ENCODE measurements at places on chromosomes 12 and 14.
A peak's percentile ranks its signal among the peaks of the same experiment; 100 is the strongest.

DNA sequence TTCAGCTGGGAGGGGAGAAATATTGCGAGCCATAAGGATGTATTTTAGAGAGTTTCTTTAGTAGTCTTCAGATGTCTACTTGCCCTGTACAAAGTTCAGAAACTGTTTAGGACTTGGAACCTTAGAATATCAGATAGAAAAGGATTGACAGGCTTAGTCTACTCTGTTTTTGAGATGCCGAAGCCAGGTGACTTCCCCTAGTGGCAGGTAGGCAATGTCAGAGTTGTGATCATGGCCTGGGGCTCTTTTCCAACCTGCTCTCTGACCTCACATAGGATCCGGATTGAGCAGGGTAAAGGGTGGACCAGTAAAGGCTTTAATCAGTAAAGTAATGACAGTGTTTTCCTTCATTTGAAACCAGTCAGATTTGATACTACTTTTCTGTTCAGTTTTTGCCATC, 59.6 kb downstream of the PRKCH start:
- DNase-seq, result no peak

GRCh38 chr12:89373763-89374572, 21.7 kb upstream of the DUSP6 start:
- no peak for DNase-seq

DNA sequence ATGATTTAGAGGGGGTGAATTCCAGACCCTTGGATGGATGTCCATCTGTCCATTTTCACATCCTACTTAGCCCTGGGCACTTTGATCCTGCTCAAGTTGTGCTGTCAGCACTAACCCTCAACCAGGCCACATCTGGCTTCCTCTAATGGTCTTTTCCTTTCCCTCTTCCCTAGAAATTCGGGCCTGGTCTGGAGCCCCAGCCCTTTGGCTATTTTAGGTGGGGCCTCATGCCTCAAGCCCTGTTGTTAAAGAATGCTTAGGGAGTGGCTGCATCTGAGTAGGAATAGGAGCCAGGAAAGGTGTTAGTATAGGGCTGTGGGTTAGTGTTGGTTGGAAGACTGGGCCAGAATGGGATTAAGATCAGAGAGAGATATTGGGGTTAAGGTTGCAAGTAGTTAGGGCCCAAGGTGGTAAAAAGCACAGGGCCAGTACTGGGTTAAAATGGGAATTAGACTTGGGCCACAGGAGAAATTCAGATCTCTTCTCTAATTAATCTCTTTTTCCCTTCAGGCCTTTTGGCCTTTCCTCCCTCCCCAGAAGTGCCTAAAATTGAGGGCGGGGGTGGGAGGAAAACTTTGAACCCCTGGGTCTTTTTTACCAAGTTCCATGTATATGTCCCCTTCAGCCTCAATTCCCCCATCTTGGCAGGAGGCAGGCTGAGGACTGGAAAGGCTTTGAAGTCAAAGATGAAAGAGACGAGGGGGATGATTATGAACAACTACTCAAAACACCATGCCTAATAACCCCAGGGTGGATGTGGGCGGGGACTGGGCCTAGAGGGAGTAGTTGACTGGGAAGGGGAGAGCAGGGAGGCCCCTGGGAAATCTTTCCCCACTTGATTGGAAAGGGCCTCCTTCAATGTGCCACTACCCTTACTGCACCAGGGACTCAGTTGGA, 4.0 kb upstream of the ZNF385A start:
- no peak for DNase-seq

GRCh38 chr14:64394423-64394822, 6.3 kb downstream of the MTHFD1 start:
- DNase-seq, result no peak

GRCh38 chr12:44118946-44119345, 283.1 kb downstream of the TMEM117 start:
- no peak for DNase-seq

DNA sequence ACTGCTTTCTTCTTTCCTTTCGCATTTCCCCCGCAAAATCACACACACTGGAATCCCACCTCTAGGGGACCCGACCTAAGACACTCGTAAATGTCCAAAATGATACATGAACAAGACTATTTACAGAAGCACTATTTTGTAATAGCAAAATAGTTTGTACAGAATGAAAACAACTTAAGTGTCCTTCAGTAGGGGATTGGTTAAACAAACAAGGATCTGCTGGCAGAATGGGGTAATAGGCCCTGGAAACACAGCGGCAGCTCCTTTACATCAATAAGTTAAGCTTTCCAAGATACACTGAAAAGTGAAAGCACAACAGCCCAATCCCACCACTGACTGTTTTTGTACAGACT, 48.8 kb downstream of the LTBP2 start:
- peak; percentile 63 for DNase-seq

GRCh38 chr12:104582739-104583138, 126.0 kb downstream of the CHST11 start:
- DNase-seq, result no peak

DNA sequence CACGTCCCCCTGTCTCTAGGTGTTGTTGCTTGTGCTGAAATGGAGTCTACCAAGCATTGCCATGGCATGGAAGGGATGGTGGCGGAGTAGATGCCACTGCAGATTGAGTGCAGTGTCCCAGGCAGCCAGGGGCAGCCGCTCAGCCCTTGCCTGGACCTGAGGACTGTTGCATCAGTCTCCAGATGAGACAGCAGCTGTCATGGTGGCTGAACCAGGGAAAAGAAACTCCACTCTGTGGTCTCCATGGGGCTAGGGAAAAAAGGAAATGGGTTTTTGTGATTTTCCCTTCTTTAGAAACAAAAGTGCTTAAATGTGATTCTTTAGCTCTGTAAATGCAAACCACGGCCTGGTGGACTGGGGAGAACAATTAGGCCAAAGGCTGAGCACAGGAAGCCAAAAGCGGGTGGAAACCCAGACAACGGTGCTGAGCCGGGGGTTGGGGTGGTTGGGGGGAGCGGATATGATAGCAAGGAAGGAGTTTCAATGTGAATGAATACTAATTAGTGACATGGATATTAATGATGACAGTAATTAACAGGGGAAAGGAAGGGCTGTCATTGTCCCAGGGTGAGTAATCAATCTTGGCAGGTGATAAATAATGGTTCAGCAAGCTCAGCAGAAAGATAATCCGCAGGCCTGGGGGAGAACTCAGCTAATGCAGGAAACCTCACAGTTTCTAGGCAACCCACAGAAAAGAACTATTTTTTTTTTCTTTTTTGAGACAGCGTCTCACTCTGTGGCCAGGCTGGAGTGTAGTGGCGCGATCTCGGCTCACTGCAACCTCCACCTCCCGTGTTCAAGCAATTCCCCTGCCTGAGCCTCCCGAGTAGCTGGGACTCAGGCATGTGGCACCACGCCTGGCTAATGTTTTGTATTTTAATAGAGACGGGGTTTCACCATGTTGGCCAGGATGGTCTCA, 442.6 kb downstream of the DPF3 start:
- no peak for DNase-seq

- DNase-seq, result no peak
Observed at GRCh38 chr12:95809000-95809680, 18.6 kb upstream of the NTN4 start.

- DNase-seq, result no peak
Observed at GRCh38 chr12:75509621-75510020, 1.8 kb downstream of the KRR1 start.

DNA sequence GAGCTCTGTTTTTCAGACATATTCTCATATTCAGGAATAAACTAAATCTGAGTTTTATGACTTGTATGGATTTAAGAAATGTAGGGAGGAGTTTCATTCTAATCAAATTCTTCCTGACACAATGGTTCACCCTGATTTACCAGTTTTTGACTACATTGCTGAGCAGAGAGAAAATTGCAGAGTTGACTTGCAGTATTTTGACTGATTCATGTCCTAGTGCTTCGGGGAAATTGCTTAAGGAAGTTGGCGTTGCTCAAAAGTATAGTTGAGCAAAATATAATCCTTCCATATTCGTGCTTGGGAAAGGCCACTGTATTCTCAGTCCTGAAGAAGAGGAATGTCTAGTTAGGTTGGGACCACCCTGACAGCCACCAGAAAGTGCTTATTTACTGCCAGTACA, 1.3 kb upstream of the TWF1 start:
- DNase-seq, result no peak

GRCh38 chr12:53097564-53098353, at the start of gene IGFBP6:
Gene IGFBP6, plus strand, starts transcription at chr12:53097667. Its CDS starts 51 bp downstream, at chr12:53097718.
- DNase-seq, result peak; percentile 65

- no peak for DNase-seq
Observed at GRCh38 chr14:95502381-95502950, 14.0 kb downstream of the SYNE3 start.

- no peak for DNase-seq
Observed at GRCh38 chr14:24613241-24613640, 3.8 kb upstream of the GZMH start.

GRCh38 chr12:69998922-69999321, 173.9 kb downstream of the MYRFL start:
- no peak for DNase-seq

DNA sequence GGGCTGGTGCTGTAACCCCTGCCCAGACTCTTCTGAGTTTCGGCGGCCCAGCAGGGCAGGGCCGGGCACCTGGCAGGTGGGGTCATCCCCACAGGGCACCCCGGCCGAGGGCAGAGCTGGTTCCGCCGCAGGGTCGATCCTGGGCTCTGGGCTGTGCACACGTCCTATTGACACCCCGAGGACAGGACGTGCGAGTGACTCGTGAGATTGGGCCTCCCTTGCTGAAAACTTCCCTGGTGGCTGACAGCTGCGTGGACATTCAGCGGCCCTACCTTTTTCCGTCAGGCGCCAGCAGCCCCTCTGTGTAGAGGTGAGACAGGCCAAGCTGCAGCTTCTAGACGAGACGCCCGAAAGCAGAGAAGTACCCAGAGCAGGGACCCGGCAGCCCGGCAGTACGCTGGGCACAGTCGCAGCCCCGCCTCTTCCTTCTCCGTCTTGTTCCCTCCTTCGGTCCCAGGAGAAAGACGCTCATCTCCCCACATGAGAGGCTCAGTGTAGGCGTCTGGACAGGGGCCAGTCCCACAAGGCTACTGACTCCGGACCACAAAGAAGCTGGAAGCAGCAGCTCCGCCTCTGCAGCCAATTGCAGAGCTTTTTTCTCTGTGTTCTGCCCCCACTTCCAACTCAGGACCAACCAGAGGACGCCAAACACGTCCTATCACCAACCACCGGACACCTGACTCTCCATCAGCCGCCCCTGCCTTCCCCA, at the start of gene LRCOL1:
LRCOL1 (minus strand) TSS at position 532 of the 709 bp plus-strand sequence. CDS start 4,331 bp downstream, outside the sequence.
- no peak for DNase-seq

DNA sequence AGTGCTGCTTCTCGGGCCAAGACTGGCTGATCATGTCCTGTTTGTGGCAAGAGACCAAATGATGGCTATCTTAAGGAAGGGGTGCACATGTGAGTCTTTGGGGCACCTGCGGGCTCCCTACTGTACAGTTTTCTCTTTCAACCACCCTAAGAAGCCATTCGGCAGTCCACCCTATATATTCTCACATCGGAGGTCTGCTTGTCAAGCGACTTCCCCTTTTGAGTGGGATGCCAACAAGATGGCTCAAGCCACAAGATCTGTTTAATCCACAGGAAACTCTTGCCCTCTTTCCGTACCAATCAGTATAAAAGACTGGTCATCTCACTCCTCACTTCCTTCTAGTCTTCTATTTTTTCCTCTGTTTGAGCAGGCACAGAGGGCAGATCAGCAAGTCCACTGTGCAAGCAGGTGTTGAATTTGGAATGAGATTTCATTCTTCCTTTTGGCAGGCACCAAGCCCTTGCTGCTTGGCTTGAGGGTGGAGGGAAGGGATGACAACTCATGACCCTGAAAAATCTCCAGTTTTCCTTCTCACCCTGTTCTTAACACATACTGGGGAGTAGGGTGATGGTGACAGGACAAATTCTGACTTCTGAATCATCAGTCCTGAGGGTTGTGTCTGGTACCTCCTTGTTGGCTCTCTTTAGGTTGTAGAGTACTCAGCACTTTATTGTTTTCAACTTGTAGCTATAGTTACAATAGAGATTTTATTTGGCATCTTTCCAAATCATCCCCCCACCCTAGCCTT, 17.6 kb downstream of the LACRT start:
- no peak for DNase-seq

DNA sequence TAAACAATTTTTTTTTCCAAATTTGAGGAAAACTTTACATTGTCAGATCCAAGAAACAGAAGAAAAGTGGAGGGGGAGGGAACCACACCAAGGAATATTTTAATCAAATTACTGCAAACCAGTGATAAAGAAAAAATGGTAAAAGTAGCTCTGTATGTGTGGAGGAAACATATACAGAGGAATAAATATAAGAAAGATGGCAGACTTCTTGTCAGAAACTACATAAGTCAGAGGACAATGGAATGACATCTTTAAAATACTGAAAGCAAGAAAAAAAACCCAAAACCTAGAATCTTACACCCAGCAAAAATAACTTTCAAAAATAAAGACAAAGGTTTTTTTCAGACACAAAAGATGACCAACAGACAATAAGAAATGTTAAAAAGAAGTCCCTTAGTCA, 10.2 kb upstream of the LLPH start:
- no peak for DNase-seq

Measured in A549 (cell line).